ENCODE measurements at places on chromosomes 5 and 9. TPM values are rescaled to one million over a fixed set of nuclear protein-coding genes. Genes with fewer than 3 reads are reported as not detected.

SPINK7 gene
- total RNA-seq: not detected

PTGDS gene
- not detected for total RNA-seq

PAPPA gene
- not detected for total RNA-seq

GFM2 gene
- 37.9 TPM for total RNA-seq

LHX3 gene
- total RNA-seq: not detected

- no peak for DNase-seq
Observed at GRCh38 chr9:127946728-127947127, 9.1 kb upstream of the DPM2 start.

GRCh38 chr5:138035605-138036537, 3.0 kb upstream of the FAM13B start:
- peak; percentile 90 for DNase-seq

- no peak for DNase-seq
Observed at GRCh38 chr9:68507130-68507805, 33.4 kb downstream of the TMEM252 start.

- DNase-seq: no peak
Observed at GRCh38 chr5:1501372-1502045, 22.3 kb downstream of the LPCAT1 start.

- DNase-seq: no peak
Observed at GRCh38 chr5:50447228-50447627, 6.1 kb upstream of the EMB start.

DNA sequence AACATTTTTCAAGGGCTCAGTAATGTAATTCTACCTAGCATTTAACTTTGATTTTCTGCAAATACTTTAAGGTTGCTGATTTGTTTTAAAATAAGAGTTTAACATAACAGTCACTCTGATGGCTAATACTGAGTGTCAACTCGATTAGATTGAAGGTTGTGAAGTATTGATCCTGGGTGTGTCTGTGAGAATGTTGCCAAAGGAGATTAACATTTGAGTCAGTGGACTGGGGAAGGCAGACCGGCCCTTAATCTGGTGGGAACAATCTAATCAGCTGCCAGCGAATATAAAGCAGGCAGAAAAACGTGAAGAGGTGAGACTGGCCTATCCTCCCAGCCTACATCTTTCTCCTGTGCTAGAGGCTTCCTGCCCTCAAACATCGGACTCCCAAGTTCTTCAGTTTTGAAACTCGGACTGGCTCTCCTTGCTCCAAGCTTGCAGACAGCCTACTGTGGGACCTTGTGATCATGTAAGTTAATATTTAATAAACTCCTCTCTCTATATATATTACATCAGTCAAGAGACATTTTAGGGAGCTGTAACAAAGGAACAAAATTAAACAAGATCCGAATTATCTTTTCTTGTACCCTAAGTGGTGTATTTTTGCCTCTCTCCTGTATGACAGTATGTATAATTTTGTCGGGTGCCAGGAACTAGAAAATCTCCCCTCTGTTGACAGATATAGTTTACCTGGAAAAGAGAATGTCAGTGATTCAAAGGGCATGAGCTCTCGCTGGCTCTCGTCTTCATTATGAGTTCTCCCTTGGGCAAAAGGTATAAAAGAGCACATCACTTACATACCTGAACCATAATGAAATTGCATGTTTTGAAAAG, 576.1 kb downstream of the LRRC70 start:
- no peak for DNase-seq

DNA sequence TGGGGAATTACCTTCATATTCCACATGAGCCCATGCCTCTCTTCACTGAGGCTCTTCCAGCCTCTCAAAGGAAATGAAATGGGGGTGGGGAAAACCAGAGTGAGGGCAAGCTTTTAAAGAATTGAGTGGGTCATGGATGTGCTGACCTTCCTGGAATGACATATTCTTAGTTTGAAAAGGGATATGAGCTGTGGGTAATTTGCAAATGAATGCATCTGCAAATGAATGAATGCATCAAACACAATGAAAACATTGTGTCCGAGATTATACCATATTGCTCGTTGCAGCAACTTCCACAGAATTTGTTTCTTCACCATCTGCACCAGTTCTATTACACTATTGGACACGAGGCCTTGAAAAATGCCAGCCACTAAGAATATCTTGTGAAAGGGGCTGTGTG, 198.6 kb upstream of the CDH6 start:
- no peak for DNase-seq
